ENCODE measurements at places on chromosomes 6 and 20. TPM values are rescaled to one million over a fixed set of nuclear protein-coding genes. Genes with fewer than 3 reads are reported as not detected.

SCRT2 gene
- not detected for total RNA-seq

SIRPB2 gene
- total RNA-seq = 1.2 TPM

DNA sequence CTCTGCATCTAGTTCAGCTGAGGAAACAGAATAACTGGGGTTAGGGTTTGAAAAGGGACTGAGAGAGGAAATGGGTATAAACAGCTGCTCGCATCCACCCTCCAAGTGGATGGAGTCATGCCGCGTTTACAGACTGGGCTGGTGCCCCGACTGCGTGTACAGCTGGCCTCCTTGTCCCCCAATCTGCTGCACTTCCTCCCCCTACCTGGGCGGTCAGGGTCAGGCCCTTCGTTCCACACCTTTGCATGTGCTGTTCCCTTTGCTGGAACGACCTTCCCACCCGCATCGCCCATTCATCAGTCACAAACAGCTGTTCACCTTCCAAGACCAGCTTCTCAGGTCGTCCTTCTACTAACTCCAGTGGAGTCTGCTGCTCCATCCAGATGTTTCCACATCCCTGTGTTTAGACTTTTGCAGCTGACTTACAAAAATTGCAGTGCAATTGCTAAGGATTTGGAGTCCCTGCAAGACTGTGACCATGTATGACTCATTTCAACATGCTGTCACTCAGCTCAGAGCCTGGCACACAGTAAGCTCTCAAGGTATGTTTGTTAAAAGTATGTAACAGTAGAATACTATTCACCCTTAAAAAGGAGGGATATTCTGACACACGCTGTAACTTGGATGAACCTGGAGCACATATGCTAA lies 129.3 kb downstream of the DTNBP1 start:
- DNase-seq = no peak

GRCh38 chr20:9550871-9551270 lies 36.5 kb downstream of the LAMP5 start:
- no peak for DNase-seq

GRCh38 chr6:159988983-159989454 lies 20.1 kb downstream of the IGF2R start:
- no peak for DNase-seq

SLC22A16 gene
- total RNA-seq = not detected

HCRTR2 gene
- total RNA-seq = not detected
